Activated CD8-positive, alpha-beta memory T cell treated with anti-CD3 and anti-CD28 coated beads for 1 hour (primary cell): ENCODE measurements at places on chromosomes 2 and 18.

DNA sequence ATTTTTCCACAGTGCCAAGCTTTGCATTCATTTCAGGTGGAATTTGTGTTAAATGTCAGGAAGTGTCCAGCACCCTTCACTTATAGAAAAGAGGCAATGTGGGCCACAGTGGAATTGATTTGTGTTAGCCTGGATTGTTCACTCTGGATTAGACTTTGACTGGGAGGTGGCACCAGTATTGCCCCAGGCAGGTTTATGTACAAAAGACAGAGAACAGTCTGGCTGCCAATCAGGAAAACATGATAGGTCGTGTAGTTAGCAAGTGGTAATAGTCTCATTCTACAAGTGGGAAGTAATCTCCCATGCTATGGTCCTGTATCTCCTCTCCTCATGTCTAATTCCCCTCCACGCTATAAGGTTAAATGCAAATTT lies 45.6 kb downstream of the RAB27B start:
- DNase-seq = no peak

- no peak for DNase-seq
Observed at GRCh38 chr2:128619471-128620325, 301.0 kb upstream of the HS6ST1 start.

- DNase-seq = no peak
Observed at GRCh38 chr18:3083766-3084165, 70.8 kb upstream of the LPIN2 start.

- no peak for DNase-seq
Observed at GRCh38 chr2:39989888-39990287, 210.8 kb upstream of the THUMPD2 start.

DNA sequence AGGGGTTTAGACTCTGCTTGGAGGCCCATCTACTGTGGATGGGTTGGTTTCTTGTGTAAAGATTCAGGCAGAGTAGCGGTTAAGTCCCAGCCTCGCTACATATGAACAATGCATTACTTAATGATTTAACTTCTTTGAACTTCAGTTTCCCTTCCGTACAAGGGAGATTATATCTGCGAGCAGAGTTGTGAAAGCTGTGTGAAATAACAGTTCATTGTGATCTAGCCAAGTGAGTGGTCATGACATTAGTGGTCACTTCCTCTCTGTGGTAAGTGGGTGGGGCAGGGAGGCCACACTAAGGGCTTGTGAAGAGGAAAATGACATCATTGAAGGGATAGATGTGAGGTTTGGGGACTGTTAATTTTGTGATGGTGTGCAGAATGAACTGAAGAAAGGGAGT lies 14.1 kb upstream of the MEX3C start:
- DNase-seq = no peak
